ENCODE measurements at places on chromosomes 2 and 18. TPM values are rescaled to one million over a fixed set of nuclear protein-coding genes. Genes with fewer than 3 reads are reported as not detected.

The PLB1 gene
- total RNA-seq = 7.2 TPM

The CTNNA2 gene
- total RNA-seq = 0.37 TPM

The C2orf81 gene
- 12.9 TPM for total RNA-seq

The SRD5A2 gene
- 0.09 TPM for total RNA-seq

The EPC2 gene
- total RNA-seq = 30.8 TPM
